Regular cardiac myocyte (primary cell): ENCODE measurements at places on chromosomes 16 and 17. TPM values are rescaled to one million over a fixed set of nuclear protein-coding genes. Genes with fewer than 3 reads are reported as not detected.

Gene ASPA
- total RNA-seq, result 0.19 and 0.85 TPM in 2 replicates

Gene EFNB3
- under 0.01 and 0.19 TPM in 2 replicates for total RNA-seq

Gene TMEM92
- total RNA-seq, result not detected in 2 replicates

Gene NCOR1
- 56.0 and 64.5 TPM in 2 replicates for total RNA-seq

Gene MRPS23
- 28.2 and 38.5 TPM in 2 replicates for total RNA-seq

Gene CA4
- total RNA-seq, result not detected in 2 replicates

Gene HS3ST4
- not detected in 2 replicates for total RNA-seq

Gene SYCE1L
- total RNA-seq, result 0.85 TPM in 1 of 2 replicates, not detected in the other

Gene CDR2L
- 17.5 and 25.1 TPM in 2 replicates for total RNA-seq

Gene TSNAXIP1
- 0.38 and 1.1 TPM in 2 replicates for total RNA-seq

Gene ENPP7
- not detected in 2 replicates for total RNA-seq

Gene NT5C3B
- total RNA-seq, result 57.5 and 69.2 TPM in 2 replicates

Gene MPV17L
- total RNA-seq, result 0.58 and 0.85 TPM in 2 replicates

Gene KRTAP2-3
- total RNA-seq, result under 0.01 and 0.77 TPM in 2 replicates

Gene GP1BA
- not detected in 2 replicates for total RNA-seq
